ENCODE measurements at places on chromosomes 7 and 10. TPM values are rescaled to one million over a fixed set of nuclear protein-coding genes. Genes with fewer than 3 reads are reported as not detected.

ZP3 gene
- total RNA-seq: not detected

GRCh38 chr7:112296432-112296831 lies 89.9 kb downstream of the ZNF277 start:
- no peaks in the 10 kb centered on the region for H3K27me3 ChIP-seq
- H3K27ac ChIP-seq: no peak overlapping the region
- no peaks in the 10 kb centered on the region for H3K36me3 ChIP-seq
- H3K4me1 ChIP-seq: no peaks in the 10 kb centered on the region
- no peak for DNase-seq
- no peak overlapping the region for H3K4me3 ChIP-seq

DNA sequence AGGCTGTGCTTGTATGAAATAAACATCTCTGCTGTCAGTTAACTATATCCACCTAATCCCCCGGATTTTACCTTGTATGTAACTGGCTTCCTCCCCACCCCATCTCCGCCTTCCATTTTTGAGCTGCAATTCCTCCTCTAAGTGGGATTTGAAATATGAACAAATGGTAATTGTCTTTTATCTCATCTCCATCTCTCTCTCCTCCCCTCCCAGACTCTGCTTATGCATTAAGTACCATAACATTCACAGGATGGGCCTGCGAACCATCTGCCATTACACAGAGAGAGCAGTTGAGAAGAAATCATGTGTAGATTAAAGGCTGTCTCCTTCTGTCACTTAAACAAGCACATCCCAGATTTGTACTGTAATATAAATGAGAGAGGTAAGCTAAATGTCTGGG lies 1169.9 kb downstream of the TYW1 start:
- H3K36me3 ChIP-seq: no peaks in the 10 kb centered on the region
- H3K4me1 ChIP-seq: no peaks in the 10 kb centered on the region
- no peaks in the 10 kb centered on the region for H3K27me3 ChIP-seq
- no peak overlapping the region for H3K4me3 ChIP-seq
- no peak overlapping the region for H3K27ac ChIP-seq

DNA sequence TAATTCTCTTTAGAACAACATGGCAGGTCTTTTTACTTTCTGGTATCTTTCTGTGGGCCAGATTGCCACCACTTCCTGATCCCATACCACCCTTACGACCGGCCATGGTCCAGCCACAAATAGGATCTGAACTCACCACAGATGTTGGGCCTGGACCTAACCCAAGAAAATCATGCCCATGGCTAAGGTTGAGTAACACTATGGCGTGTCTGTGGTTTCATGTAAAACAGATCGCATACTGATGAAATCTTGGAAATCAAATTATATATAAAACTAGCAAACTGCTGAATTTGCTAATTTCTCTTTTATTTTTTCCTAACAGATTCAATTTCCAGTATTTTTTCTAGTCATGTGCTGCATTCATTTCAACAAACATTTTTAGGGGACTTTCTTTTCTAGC lies 77.2 kb downstream of the CH25H start:
- no peak for DNase-seq
- no peak overlapping the region for H3K4me3 ChIP-seq
- no peaks in the 10 kb centered on the region for H3K36me3 ChIP-seq
- no peaks in the 10 kb centered on the region for H3K27me3 ChIP-seq
- no peak overlapping the region for H3K27ac ChIP-seq

- no peak overlapping the region for H3K4me3 ChIP-seq
- peaks cover 12% of the 10 kb centered on the region for H3K4me1 ChIP-seq
- H3K36me3 ChIP-seq: no peaks in the 10 kb centered on the region
- H3K27ac ChIP-seq: no peak overlapping the region
Observed at GRCh38 chr10:78672918-78673317, 395.8 kb upstream of the ZMIZ1 start.

CALML3 gene
- not detected for total RNA-seq

- peak overlapping the region; percentile 72 for H3K4me3 ChIP-seq
- DNase-seq: peak; percentile 29
- no peaks in the 10 kb centered on the region for H3K27me3 ChIP-seq
- no peaks in the 10 kb centered on the region for H3K36me3 ChIP-seq
Observed at GRCh38 chr10:79132681-79133381, 64.1 kb downstream of the ZMIZ1 start.

HHEX gene
- not detected for total RNA-seq

RBM48 gene
- 13.6 TPM for total RNA-seq

GIMAP4 gene
- not detected for total RNA-seq

DNA sequence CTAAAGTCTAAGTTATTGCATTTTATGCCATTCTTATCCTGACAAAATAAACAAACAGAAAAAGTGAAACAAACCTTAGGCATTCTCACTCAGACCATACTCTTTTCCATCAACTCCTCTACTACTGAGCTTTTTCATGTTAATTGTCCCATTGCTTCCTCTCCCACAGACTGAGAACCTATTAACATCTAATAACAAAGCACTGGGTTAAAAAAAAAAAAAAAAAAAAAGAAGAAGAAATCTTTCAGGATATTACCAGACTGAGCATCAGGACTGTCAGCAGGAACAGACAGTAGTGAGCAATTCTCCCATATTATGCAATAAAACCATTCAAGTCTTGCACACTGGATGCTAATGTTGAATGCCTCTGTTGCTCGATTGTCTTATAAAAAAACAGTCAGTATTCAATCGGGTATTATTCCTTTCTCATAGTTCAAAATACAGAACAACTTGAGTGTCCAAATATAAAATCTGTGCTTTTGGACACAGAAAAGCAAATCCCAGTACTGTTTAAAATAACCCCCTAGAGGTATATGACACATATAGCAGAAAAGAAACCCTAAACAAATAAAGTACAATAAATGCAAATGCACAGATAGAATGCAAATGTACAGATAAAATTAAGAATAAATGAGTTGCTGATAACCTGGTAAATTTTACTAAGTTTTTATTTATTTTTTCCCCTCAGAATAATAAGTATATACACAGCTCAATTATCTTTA lies 531.3 kb upstream of the LRRTM3 start:
- DNase-seq: no peak
- H3K27me3 ChIP-seq: no peaks in the 10 kb centered on the region
- H3K4me3 ChIP-seq: no peak overlapping the region
- no peak overlapping the region for H3K27ac ChIP-seq

DNA sequence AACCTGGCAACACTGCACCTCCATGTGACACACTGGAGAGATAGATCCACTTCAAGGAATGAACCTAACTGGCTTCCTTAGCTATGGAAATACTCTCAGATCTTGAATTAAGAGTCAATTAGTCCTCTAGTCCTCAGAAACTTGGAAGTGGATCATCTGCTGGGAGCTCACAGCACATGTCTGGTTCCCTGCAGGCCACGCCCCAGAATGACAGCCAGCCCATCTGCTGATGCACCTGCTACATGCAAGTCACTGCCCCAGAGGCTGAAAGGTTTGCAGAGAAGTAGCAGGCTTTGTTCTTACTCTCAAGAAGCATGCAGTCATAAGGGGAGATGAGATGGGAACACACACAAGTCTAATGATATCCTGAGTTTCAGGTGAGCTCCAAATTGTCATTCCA lies 275.9 kb downstream of the SKAP2 start:
- no peaks in the 10 kb centered on the region for H3K4me1 ChIP-seq
- DNase-seq: no peak
- H3K4me3 ChIP-seq: no peak overlapping the region
- H3K36me3 ChIP-seq: no peaks in the 10 kb centered on the region
- peak overlapping the region; percentile 68 for H3K27ac ChIP-seq
- H3K27me3 ChIP-seq: peaks cover 12% of the 10 kb centered on the region

GRCh38 chr10:88150339-88150738 lies 286.9 kb downstream of the PTEN start:
- H3K4me3 ChIP-seq: no peak overlapping the region
- H3K27ac ChIP-seq: no peak overlapping the region
- H3K4me1 ChIP-seq: peaks cover 4% of the 10 kb centered on the region
- no peaks in the 10 kb centered on the region for H3K27me3 ChIP-seq

Measured in neural crest cell (in vitro differentiated cells).